ENCODE measurements at places on chromosomes 16 and 17.

GRCh38 chr17:10177913-10178505 lies 20.4 kb downstream of the GAS7 start:
- no peak for DNase-seq

DNA sequence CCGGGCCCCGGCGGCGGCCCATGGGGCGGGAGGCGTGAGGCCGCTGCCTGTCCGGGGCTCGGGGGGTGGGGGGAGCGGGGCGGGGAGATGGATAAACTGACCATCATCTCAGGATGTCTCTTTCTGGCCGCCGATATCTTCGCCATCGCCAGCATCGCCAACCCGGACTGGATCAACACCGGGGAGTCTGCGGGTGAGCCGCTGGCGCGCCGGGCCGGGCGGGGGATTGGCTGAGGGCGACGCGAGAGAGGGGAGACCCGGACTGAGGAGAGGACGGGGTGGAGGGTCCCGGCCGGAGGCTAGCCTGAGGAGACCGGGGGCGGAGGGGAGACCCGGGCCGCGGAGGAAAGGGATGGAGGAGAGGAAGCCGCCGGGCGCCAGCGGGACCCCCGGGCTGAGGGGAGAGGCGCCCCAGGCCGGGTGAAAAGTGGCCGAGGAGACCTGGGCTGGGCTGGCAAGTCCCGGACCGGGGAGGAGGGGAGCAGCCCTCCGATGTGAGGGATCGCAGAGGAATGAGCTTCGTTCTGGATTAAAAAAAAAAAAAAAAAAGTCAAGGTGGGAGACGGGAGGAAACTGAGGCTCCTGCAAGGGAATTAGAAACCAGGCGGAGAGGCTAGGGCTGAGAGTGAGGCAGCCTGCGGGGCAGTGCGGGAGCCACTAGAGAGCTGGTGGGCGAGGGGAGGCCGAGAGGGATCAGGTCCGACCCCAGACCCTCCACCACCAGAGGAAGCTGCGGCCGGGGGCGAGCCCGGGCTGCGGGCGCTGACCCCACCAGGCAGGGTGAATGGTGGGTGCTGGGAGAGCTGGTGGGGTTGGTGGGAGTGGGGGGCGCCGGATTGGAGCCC lies 526 bp downstream of the MOSMO start:
- no peak for DNase-seq

DNA sequence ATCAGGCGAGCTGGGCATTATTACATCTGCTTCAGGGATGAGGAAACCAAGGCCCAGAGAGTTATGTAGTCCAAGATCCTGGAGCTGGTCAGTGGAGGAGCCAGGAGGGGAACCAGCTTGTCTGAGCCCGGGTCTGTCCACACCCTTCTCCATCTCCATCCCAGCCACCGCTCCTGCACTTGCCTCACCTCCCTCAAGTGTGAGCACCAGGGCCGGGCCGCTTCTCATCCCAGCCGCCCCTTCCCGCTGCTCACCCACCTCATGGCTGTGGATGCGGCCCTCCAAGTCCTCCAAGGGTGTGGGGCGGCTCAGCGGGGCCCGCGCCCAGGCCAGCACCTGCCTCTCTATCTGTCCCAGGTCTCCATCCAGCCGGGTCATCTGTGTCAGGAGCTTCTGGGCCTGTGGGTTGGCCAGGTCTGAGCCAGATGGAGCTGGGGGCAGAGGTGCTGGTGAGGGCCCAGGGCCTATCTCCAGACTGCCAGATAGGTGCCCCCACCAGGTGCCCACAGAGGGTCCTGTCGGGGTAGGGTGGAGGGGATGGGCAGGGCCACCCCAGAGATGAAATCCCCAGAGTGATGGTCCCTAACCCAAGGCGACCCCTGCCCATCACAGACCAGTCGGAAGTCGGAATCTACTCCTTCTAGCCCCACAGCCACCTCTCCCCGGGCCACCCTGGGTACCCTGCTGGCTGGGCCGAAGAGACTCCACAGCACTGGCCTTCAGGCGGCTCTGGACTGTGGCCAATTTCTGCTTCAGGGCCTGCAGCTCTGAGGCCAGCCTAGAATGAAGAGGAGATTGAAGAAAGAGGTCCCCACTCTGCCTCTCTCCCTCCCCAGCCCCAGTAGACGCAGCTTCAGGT lies 9.4 kb downstream of the EVPL start:
- DNase-seq: no peak

- DNase-seq: no peak
Observed at GRCh38 chr17:79952265-79952877, 83.3 kb downstream of the TBC1D16 start.

DNA sequence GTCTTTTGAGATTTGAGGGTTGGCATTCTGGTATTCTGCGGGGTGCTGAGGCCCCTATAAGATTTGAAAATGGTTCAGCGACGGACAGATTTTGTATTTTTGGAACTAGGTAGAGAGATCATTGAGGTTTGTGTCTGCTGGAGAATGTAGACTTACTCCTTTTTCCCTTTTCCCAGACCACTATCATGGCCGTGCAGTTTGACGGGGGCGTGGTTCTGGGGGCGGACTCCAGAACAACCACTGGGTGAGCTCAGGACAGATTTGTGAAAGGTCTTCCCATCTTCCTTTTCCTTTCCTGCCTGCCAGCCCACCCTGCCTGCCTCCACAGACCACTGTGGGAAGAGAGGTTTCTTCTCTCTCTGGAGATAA lies 572 bp downstream of the PSMB6 start:
- no peak for DNase-seq

- no peak for DNase-seq
Observed at GRCh38 chr16:75379911-75380847, 53.1 kb downstream of the CFDP1 start.

DNA sequence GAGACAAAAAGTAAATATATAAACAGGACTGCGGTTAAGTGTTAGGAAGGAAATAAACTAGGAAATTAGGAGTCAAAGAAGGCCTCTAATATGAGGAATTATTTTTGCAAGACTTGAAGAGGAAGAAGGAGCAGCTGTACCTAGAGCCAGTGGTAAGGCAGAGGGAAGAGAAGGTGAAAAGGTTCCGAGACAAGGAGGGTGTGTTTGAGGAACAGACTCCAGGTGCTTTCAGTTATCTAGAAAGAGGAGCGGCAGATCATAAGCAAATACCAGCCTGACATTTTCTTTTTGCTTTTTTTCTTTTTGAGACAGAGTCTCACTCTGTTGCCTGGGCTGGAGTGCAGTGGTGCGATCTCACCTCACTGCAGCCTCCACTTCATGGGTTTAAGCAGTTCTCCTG lies 61.0 kb downstream of the CHD9 start:
- no peak for DNase-seq

DNA sequence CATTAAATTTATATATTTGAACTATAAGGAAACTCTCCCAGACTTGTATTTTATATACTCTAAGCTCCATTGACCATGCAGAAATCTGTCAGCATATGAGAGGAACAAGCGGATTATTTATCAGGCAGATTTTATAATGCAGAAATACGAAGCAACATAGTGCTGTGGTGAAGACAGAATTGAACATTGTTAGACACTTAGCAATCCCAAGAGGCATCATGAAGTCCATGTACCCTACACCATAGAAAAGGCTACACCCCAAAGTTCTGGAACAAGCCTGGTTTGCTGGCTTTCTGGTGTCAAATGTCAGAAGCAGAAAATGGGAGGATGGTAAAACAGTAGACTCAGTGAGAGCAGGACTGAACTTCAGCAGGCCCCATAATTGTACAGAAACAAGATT lies 241.1 kb downstream of the PRKCA start:
- no peak for DNase-seq

DNA sequence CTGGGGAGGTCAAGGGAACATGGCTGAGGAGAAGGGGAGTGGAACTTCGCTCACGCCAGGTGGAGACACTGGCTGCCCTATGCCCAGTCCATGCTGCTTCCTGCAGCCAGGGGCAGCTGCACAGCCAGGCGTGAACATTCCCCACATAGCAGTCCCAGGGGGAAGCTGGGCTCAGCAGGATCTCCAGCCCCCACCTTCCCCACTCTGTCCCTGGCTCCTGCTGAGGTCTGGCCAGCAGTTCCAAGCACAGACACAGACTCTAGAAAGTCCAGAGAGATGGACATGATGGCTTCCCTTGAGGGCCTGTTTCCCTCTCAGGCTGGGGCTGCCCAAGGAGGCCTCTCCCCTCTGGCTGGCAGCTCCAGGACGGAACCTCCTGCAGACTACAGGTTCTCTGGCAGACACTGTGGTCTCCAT lies 9.3 kb downstream of the JUP start:
- no peak for DNase-seq

DNA sequence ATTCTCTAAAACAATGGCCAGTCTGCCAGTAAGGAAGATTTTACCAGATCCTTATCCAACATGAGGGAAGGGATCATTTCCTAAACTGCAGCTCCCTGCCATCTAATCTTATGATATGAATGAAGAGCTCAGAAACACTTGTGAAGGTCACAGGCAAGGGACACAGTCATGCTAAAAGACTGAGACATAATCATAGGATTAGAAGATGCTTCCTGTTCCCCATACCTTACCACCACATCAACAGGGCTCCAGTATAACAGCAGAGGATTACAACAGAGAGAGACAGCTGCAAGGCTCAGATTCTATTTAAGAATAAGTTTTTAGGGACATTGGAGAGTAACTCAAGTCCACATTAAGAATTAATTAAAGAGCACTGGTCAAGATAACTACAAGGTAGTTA lies 93.3 kb downstream of the BRIP1 start:
- no peak for DNase-seq

GRCh38 chr16:19844945-19845641 lies 39.6 kb downstream of the GPRC5B start:
- no peak for DNase-seq

DNA sequence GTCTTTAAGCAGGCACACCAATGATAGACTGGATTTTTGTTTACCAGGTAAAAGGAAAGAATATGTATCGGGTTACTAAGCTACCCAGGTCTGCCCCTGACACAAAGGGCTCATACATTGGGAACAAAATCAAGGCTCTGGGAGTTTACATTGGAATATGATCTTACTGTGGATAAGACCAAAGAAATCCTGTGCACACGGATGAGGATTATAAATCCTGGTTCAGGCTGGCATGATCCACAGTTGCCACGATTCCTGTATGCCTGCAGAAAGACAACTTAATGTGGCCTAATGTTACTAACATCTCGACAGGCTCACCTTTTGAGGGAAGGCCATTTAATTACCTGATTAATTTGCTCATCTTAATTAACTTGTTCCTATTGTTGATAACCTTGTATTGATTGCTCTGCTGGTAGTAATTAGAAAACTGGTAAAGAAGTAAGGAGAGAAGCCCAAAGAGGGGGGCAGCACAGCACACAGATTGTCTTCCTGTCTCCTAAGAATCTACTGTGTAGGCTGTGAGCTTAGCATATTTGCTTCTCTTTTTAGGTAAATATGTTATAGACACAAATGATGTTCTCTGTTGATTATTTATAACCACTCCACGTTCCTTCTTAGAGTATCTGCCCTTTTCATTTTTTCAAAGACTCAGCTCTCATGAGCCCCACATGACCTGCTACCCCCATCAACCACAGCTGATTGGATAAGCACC lies 51.0 kb upstream of the TOX3 start:
- no peak for DNase-seq

DNA sequence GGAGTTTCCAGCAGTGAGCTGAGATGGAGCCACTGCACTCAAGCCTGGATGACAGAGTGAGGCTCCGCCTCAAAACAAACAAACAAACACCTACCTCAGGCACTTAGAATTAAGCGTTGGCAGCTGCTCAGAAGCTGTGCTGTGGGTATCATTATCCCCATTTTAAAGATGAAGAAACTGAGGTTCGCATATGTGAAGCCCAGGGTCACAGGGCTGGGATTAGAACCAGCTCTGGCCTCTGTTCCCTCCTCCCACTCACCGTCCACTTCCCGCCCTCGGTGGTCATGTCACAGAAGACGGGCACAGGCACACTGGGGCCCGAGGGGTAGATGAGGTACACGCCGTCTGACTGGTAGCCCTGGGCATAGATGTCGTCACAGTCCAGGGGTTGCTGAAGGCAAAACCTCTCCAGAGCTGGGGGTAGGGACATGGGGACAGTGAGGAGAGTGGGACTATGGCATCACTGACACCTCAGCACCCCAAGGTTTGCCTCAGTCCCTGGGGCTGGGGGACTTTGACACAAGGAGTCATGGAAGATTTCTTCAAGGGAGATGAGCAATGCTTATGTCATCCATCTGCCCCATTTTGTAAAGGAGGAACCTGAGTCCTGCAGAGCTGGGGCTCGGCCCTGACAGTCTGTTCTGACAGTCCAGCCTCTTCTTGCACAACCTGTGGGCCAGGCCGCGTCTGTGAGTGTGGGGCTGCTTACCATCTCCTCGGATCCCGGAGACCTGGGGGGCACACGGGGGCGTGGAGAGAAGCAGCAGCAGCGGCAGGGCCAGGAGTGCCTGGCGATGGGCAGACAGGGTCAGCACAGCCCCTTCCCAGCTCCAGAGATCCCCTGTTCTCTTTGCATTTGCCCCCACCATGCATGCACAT lies 700 bp downstream of the MFAP4 start:
- DNase-seq: no peak

DNA sequence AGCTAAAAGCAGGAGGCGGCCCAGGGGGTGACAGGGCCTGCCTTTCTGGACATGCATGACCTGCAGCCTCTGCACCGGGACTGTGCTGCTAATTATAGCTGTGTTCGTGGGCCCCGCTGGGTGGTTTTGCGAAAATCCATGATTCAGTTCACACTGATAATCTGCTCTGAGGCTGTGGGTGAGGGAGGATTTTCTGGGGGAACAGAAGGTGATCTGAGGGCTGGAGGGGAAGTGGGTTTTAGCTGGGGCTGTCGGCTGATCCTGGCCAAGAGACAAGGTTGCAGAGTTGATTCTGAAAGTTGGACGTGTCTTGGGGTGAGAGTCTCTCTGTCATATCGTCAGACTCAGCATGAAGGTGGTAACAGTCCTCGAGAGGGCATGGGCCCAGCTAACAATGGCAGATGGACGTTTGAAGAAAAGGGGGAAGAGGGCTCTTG lies 187.5 kb upstream of the ZNF469 start:
- DNase-seq: no peak

- no peak for DNase-seq
Observed at GRCh38 chr17:61368049-61368831, 31.4 kb upstream of the TBX2 start.

DNA sequence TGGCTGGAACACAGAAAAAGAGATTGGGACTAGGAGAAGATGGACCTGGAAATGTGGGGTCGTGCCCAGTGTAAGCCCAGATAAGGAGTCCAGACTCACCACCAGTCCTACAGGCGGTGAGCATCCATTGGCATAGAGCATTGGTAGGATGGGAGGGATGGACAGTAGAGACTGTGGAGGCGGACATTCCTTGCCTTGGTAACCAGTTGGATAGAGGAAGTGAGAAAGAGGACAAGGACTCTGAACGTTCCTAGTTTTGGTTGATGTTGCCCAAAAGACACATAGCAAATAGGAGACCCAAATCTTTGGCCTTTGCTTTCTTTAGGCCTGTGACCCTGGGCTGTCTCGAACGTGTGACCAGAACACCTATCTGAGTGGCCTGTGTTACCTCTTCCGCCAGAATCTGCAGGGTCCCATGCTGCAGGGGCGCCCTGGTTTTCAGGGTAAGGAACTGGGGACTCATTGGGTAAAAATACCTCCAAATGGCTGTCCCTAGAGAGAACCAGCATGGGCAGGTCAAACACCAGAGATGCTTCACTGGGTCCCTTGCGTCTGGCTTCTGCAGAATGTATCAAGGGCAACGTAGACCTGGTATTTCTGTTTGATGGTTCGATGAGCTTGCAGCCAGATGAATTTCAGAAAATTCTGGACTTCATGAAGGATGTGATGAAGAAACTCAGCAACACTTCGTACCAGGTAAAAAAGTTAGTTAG lies 6.4 kb downstream of the ITGAL start:
- DNase-seq: no peak
